CD4-positive, alpha-beta T cell treated with Interferon alpha-2 for 1 hour (primary cell): ENCODE measurements at places on chromosomes 1 and 21.
A peak's percentile ranks its signal among the peaks of the same experiment; 100 is the strongest.

DNA sequence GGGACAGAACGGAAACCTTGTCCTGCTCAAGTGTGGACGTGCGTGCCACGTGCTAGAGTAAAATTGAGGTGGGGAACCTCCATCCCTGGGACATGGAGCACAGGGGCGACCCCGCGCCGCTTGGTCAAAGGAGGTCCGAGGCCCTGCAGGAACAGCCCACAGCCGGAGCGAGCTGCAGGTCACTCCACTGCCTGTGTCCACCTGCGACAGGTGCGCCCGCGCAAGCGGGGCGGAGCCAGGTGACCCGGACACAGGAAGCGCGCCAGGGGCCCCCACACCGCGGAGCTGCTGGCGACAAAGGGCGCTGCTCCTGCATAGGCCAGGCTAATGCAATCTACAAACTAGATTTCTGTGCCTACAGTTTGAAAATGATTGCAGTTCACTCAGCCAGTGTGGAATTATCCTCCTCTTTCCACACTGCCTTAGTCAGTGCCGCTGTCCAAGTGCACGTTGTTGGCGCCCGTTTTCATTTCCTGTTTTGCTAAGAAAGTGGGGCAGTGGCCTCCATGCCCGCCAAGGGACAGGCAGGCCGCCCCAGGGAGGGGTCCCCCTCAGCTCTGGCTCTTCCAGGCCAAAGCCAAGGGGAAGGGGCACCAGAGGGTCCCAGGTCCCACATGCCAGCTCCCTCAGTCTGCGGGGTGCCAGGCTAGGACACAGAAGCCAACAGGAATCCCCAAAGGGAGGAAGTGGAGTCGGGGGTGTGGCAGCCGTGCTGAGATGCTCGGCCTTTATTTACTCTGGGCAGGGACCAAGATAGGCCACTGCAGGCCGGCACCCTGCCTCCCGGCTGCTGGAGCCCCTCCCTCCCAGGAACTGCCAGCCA lies 4.3 kb upstream of the NADK start:
- peak; percentile 21 for DNase-seq

GRCh38 chr1:115805597-115805996 lies 35.3 kb downstream of the NHLH2 start:
- DNase-seq = no peak

- DNase-seq = no peak
Measured at GRCh38 chr1:93773049-93773838, 91.6 kb upstream of the BCAR3 start.

DNA sequence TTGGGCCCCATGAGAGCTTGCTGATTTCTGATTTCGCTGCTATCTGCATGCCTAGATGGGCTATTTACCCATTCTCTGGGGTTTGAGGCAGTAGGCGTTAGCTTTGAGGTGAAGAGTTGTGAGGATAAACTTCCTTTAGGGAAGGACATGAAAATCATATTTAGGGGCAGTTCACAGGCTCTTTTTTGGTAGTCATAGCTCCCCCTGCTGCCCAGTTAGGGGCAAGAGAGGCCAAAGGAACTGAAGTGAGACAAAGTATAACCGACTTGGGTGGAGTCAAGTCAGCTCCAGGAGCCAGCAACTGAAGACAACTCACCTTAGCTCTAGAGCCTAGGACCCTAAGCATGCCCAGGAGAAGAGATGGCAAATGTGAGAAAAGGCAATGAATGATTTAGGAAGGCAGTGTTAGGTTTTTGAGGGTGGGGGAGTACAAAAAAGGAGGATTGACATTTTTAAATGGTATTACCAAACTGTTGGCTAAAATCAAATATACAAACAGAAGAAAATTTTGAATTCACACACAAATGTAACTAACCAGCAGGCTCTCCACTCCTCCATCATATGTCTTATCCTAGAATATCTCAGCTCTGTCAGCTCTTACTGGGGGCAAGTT lies 625.2 kb downstream of the LMO4 start:
- DNase-seq = peak; percentile 65
